Suppressor macrophage treated with lipopolysaccharide for 4 hours (primary cell): ENCODE measurements at places on chromosomes 16 and 17.

DNA sequence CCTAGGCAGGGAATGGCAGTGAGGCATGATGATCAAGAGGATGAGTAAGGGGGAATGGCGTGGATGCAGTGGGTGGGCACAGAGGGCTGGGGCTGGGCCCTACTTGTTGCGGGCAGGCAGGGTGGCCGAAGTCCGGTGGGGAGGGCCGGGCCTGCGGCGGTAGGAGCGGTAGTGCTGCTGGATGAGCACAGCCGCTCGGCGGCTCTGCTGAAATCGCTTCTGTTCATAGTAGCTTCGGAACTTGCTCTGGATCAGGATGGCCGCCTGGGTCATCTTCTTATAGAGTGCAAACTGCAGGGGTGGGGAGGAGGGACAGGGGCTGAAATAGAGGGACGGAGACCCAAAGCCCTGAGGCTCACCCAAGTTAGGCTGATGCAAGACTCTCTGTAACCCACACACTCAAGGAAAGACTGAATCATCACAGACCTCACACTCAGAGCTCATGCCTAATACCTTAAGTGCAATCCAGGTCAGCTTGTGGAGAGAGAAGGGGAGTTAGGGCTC, 1.5 kb upstream of the SPAG7 start:
- DNase-seq, result peak; percentile 62

DNA sequence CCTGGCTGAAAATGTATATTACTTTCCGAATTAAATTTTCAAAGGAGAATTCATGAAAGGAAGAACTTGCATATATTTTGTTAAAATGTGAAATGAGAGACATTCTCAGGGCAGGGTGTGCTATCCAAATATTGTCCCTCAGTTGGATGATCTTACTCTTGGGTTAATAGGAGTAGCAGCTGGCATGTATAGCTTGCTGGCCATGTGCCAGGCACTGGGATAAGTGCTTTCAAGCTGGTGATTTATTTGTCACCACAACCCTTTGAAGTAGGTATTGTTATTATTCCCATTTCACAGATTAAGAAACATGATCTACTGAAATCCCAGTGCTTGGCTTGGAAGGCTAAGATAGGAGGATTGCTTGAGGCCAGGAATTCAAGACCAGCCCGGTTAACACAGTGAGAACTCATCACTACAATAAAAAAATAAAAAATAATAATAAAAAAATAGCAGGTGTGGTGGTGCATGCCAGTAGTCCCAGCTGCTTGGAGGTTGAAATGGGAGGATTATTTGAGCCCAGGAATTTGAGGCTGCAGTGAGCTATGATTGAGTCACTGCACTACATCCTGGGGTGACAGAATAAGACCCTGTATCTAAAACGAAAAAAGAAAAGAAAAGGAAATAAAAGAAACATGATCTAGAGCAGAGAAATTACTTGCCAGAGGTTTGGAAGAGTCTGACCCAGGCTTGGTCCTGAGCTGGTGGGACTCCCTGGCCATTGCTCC, 11.6 kb upstream of the MPHOSPH6 start:
- no peak for DNase-seq

- no peak for DNase-seq
Measured at GRCh38 chr17:82317394-82318168, at the start of gene CD7. Gene CD7 (minus strand): TSS chr17:82317608. CDS start chr17:82317495, 113 bp downstream.

GRCh38 chr16:87953308-87954215, 2.3 kb downstream of the BANP start:
- peak; percentile 83 for DNase-seq

- DNase-seq, result peak; percentile 29
Measured at GRCh38 chr17:17313350-17313991, 10.3 kb downstream of the NT5M start.

GRCh38 chr16:86598607-86599565, 20.5 kb downstream of the FOXL1 start:
- peak; percentile 10 for DNase-seq

GRCh38 chr17:52049496-52049895, 109.0 kb downstream of the CA10 start:
- no peak for DNase-seq

DNA sequence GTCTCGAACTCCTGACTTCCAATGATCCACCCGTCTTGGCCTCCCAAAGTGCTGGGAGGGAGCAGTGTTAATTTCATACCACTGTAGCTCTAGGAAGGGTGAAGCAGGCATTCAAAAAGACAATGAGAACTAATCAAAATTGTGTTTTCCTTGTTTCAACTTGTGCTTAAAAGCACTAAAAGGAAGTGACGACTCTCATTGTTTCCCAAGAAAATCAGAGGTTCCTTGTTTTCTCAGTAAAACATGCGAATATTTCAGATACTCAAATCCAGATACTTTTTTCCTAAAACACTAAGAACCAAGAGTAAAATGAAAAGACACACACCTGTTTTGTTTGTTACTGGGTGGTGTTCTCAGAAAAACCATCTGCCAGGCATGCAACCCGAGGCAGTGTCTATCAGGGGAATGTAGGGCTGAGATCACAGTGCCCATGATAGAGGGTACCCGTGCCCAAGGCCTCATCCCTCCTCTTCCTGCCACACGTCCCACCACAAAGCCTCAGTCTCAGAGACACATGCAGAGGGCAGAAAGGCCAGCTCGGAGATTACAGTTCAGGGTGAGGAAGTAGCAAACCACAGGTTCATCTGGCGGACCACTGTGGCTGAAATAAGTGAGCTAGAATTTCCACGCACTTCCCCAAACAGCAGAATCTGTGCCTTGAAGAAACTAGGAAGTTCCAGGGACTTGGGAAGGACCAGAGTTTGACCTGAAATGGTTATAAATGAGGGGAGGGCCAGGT, 33.7 kb downstream of the GINS3 start:
- DNase-seq, result peak; percentile 74
